ENCODE measurements at places on chromosomes 6 and 20. TPM values are rescaled to one million over a fixed set of nuclear protein-coding genes. Genes with fewer than 3 reads are reported as not detected.
A peak's percentile ranks its signal among the peaks of the same experiment; 100 is the strongest.

DNA sequence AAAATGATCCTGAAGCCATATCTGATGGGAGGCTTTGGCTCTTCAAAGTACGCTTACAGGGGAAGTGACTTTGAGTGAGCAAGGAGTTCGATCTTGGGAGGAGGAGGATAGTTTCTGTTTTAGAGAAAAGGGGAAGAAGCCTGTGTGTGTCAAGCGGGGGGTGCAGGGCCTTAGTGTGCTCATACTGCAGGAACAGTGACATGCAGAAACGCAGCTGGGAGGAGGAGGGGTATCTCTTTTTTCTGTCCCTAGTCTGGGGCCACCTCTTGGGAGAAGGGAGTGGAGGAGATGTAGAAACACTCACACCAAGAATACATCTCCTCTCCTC, 19.8 kb downstream of the SIRPD start:
- ATAC-seq, result peak; percentile 26

DNA sequence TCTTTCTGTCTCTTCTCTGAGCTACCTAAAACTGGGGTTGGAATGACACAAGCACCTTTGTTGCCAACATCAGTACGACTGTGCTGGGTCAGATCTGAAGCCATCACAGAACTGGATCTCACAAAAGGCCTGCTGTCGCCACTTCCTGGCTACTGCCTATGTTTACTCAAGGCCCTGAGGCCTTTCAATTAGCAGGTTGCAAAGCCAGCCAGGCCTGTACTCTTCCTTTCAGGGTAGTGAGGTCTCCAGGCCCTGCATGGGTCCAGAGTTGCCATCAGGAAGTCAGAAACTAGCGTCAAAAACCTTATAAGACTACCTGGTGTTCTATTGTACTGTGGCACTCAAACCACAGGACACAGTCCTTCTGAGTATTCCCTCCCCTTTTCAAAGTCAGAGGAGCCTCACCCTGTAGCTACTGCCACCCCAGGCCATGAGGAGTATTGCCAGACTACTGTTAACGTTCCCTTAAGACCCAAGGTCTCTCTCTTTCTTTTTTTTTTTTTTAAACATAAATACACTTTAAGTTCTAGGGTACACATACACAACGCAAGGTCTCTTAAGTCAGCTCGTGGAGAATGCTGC, 937.4 kb upstream of the GJE1 start:
- ATAC-seq, result no peak

Gene PPIL1
- 25.5 TPM for total RNA-seq

Gene DNMT3B
- total RNA-seq, result 0.84 TPM

- no peak for ATAC-seq
Observed at GRCh38 chr6:137737836-137738596, 129.0 kb upstream of the TNFAIP3 start.

DNA sequence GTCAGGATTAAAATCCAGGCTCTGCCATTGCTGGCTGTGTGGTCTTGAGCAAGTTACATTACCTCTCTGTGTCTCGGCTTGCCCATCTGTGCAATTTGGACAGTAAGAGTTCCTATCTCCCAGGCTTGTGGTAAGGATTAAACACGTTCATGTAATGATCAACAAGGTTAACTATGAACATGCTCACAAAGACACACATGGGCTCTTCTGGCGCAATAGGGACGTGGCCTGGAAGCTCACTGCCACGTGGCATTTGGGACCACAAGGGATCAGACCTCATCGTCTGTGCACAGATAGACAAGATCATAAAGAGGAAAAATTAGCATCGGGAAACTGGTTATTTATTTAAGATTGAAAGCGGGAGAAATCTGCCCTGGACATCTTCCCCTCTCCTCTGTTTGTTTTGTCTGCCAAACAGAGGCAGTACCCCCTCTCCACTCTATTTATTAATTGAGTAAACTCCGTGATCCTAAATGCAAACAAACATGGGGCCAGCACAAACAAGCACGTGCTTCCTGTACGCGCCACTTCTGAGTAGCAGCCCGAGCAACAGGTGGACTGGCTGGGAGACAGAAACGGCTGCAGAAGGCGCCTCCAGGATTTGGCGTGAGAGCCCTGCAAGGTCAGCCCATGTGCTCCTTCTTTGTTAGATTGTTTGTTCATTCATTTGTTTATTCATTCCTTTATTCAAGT, 95.0 kb downstream of the CDH26 start:
- no peak for ATAC-seq

GRCh38 chr20:49426873-49427272, 55.6 kb downstream of the KCNB1 start:
- peak; percentile 45 for ATAC-seq

DNA sequence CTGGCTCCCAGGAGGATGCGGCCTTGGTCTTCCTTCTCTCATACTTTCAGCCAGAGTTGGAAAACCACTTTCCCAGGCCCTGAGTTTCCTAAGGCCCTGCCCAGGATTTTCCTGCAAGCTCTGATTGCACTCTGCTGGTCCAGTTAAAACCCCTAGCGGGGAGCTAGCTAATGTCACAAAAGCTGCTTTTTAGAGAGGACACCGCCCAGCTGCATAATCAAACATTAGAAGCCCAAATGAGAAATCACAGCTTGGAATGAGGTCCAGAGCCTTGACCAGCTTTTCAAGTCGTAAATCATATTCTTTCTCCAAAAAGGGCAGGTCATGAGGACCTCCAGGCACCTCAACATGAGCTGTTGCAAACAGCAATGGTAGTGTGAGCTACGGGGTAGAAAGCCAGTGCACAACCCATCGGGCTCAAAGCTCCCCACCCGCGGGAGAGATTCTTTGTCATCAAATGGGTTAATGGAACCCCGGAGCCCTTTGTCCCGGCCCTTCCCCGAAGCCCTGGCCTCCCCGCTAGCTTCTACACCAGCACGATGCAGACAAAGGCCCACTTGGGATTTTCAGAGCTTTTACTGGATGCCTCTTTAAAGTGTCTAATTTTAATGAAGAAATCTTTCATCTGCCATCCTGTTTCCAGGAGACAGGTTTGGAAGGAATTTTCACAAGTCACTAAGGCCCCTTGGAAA, 134.0 kb downstream of the SCML4 start:
- no peak for ATAC-seq

DNA sequence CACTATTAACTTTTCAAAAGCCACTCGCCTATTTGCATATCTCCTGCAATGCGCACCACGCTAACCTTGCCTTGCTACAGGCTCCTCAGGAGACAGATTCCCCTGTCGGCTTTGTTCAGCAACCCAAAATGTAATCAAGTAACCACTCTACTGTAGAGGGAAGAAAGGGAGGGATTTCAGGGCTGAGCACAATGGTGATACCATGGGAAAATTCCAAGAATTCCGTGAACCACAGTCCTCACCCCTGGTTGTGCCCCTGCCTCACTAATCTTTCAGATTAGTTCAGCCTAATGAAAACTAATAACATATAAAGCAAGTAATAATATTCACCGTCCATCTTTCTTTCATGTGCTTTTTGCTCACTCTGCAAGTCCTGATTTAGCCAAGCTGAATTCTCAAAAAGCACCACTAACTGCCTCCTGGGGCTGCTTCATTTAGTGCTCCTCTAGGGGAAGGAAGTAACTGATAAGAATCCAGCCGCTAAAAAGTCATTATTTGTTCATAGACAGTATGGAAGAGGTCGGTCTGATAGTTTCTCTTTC, 6.6 kb downstream of the CITED2 start:
- no peak for ATAC-seq

GRCh38 chr20:63625771-63626423, 1.0 kb downstream of the GMEB2 start:
- peak; percentile 4 for ATAC-seq

DNA sequence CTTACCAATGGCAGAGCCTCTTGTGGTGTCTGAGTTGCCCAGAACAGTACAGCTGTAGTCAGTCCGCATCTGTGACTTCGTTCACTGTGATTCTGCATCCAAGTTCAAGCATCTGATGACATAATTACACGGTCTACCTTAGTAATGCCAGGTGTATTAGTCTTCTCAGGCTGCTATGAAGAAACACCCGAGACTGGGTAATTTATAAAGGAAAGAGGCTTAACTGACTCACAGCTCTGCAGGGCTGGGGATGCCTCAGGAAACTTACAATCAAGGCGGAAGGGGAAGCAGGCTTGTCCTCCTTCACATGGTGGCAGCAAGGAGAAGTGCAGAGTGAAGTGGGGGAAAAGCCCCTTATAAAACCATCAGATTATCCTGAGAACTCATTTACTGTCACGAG, 163.9 kb upstream of the SULF2 start:
- peak; percentile 60 for ATAC-seq

DNA sequence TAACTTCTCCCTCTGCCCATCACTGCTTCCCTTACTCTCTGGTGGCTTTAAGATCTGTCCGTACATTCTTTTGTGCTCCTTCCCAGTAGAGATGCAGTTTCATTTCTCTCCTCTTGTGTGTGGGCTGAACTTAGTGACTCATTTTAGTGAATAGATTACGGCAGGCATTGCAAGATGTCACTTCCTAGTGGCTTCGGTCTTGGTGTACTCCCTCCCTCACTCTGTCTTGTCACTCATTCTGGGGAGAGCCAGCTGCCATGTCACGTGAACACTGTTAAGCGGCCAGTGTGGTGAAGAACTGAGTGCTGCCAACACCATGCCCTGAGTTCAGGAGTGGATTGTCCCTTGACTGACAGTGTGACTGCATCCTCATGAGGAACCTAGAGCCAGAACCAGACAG, 115.9 kb downstream of the OTOR start:
- no peak for ATAC-seq

Gene ESR1
- 0.80 TPM for total RNA-seq

GRCh38 chr20:58447511-58448391, 58.7 kb downstream of the VAPB start:
- ATAC-seq, result peak; percentile 55

Gene NEU1
- 17.9 TPM for total RNA-seq

DNA sequence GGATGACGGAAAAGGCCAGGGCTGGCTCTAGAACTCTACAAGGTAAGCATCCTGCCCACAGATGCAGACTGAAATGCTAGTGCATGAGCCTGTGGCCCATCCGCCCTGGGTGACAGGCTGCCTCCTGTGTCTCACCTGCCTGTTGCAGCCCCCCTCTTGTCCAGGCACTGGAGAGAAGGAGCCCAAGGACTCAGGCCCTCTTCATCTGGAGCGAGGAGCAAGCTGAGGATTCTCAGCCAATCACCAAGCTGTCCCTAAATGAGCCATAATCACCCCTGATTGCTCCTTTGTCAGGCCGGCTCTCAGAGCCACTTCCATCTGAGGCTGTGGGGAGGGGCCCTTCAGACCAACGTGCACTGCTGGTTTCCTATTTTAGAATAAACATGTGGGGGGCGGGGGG, 10.0 kb upstream of the SLC32A1 start:
- no peak for ATAC-seq

Gene SS18L1
- total RNA-seq, result 6.9 TPM

- ATAC-seq, result peak; percentile 62
Observed at GRCh38 chr6:36052097-36052496, 24.5 kb downstream of the MAPK14 start.

DNA sequence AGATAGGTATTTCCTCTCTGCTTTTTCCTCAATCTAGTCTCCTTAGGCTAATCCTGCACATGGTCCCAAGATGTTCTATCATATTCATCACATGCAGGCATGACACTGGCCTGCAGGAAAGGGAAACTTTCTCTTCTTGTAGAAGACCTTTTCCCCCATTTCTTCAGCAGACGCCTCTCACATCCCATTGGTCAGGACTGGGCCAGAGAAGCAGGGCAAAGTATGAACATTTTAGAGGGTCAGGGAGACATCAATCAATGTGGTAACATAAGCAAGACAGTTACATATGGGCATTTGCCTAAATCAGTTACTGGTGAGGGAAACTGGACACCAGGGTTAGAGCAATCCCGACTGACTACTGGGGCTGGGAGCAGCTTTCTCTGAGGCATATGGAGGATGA, 90.1 kb downstream of the CRYBG1 start:
- no peak for ATAC-seq

GRCh38 chr20:61662968-61663331, 402.7 kb downstream of the TAF4 start:
- ATAC-seq, result no peak

DNA sequence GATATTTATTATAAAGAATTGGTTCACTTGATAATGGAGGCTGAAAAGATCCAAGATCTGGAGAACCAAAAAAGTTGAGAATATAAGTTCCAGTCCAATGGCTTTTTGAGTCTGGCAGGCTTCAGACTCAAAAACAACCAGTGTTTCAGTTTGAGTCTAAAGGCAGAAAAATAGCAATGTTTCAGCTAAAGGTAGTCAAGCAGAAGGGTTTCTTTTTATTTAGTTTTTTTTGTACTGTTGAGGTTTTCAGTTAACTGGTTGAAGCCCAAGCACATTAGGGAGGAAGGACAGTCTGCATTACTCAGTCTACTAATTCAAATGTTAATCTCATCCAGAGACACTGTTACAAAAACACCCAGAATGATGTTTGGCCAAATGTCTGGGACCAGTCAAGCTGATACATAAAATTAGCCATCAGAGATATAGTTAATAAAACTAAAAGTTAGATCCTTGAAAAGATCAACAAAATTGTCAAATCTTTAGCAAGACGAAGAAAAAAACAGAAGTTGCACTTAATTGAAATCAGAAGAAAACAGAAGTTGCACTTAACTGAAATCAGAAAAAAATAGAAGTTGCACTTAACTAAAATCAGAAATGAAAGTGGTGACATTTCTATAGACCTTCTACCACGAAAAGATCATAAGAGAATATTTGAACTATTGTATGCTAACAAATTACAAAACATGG, 980.3 kb upstream of the FLRT3 start:
- no peak for ATAC-seq

GRCh38 chr6:122753000-122753687, 26.4 kb upstream of the FABP7 start:
- no peak for ATAC-seq

DNA sequence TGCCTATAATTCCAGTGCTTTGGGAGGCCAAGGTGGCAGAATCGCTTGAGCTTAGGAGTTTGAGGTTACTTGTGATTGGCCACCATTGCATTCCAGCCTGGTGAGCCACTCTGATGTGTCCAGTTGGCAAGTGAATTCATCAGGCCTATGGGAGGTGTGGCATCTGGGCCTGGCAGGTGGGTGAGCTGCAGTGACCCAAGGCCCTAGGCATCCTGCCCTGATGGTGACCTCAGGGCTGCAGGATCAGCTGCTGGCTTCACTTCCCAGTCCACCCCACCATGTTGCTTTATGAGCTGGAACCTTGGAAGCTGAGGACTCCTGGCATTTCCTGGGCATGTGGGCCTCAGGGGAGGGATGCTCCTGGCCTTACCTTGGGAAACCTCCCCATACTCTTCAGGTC, 20.5 kb downstream of the RSPH9 start:
- no peak for ATAC-seq

GRCh38 chr6:40391851-40392517, 195.2 kb downstream of the LRFN2 start:
- ATAC-seq, result no peak

Gene ABHD16B
- not detected for total RNA-seq

DNA sequence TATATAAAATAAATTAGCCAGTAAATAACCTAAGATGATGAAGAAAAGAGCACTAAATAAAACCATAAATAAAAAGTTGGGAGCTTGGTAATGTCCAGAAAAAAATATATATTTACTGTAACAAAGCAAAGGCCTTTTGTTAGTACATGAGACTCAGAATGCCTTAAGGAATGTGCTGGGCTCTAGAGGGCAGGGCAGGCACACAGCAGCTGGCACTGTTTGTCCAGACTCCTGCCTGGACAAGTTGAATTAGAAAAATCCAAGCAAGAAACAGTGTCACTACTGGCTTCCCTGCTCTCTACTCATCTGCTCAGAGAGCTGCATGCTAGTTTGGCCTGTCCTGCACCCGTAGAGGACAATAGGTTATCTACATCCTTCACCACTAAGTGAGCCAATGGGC, 8.8 kb downstream of the DEFB129 start:
- ATAC-seq, result peak; percentile 80
